ENCODE measurements at places on chromosomes 16 and 17.

- DNase-seq, result no peak
Measured at GRCh38 chr16:7601100-7601499, 268.5 kb downstream of the RBFOX1 start.

DNA sequence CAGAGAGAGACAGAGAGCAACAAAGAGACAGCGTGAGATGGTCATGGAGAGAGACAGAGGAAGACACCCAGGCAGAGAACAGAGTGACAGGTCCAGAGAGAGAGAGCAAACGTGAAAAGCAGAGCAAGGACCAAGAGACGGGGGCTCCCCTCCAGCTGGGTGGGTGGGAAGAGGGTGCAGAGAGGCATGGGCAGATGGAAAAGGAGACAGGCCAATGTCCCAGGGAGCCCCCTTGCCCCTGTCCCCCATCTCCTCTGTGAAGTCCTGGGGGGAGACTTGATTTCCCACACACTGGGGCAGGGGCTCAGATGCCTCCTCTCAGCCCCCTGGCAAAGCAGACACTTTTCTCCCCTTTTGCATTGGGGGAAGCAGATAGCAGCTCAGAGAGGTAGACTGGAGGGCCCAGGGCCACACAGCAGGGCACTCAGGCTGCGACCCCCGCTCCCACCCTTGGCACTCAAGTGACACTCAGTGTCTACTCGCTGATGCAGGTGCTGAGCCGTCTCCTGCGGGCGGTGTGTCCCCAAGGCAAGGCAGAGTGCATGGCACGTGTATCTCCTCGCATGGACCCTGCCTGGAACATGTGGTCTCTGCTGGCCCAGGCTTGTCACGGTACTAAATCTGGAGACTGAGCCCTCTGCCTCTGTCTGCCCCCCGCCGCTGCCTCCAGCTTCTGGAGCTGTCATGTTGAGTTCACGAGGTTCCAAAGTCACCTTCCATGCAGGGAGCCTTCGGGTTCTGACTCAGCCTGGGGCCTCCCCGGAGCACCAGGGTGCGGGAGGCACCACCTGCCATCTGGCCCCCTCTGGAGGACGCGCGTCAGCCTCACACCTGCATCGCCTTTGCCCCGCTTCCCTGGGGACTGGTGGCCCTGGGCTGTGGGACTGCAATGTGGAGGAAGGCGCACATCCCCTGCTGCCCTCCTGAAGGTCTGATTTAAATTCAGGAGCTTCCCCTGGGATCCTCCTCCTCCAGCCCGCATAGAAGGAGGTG, 215.9 kb upstream of the GSE1 start:
- DNase-seq, result peak; percentile 75

GRCh38 chr17:80564545-80564944, 19.9 kb downstream of the RPTOR start:
- no peak for DNase-seq

DNA sequence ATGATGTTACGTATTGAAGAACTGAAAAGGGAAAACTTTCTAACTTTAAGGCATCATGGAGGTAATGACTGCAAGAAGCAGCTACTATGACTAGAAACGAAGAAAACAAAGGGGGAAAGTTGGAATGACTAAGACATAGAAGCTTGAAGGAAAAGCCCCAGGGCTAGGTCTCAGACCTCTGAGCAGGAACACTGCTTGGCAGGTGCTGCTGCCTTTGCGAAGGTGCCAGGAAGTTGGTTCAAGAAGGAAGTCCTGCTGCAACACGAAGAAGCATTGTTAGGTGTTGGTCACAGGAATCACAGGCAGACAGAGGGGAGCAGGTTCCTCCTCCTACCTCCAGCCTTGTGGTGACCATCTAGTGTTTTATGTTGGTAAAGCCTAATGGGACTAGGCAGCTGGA, 48.1 kb upstream of the HS3ST4 start:
- DNase-seq, result no peak

DNA sequence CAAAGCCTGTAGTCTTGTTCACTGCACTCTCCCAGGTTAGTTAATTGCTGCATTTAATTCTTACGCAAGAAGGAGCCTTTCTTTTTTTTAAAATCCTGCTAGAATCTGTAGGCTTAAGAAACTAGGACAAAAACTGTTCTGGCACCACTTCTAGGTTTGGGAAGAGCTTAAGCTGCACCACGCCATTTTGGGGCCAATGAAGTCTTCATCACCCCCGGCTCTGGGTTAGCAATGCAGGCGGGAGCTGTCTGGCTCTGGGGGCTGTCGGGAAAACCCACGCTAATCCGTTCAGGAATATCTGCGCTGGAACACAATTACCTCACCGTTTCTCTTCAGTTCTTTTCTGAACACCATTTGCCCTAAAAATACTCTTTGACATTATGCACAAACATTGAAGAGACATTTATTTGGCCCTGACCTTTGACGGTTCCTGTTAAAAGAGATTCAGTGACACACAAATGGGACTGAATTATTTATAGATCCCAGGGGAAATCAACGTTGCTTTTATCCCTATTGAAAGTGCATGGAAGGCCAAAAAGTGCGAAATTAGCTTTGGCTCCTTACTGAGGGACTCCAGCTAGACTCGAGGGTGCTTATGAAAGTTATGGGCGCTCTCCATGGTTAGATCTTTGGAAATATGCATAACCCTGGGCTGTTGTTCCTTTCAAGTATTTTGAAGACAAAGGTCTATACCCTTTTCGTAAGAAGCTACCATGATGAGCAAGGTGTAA, 249.2 kb downstream of the HAPSTR1 start:
- DNase-seq, result no peak

GRCh38 chr17:44385287-44386181, 3.9 kb downstream of the ITGA2B start:
- DNase-seq, result peak; percentile 97

DNA sequence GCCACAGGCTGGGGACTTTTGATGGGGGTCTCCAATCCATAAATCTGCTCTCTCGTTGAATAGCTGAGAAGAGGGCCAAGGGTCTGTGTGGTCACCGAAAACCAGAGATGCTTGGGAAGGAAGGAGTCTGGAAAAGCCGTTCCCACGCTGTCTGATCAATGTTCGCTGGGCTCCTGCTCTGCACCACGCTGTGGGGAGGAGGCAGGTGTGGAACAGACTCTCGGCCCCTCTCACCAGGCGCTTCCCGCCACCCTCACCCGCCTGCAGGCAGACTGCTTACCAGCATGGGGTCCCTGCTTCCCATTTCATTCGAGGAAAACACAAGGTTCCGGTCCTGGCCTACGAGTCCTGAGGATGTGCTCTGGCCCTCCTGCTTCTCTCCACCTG, 702 bp upstream of the ALDH3A1 start:
- DNase-seq, result no peak

GRCh38 chr16:68503334-68503733, 35.8 kb upstream of the ZFP90 start:
- DNase-seq, result peak; percentile 51

DNA sequence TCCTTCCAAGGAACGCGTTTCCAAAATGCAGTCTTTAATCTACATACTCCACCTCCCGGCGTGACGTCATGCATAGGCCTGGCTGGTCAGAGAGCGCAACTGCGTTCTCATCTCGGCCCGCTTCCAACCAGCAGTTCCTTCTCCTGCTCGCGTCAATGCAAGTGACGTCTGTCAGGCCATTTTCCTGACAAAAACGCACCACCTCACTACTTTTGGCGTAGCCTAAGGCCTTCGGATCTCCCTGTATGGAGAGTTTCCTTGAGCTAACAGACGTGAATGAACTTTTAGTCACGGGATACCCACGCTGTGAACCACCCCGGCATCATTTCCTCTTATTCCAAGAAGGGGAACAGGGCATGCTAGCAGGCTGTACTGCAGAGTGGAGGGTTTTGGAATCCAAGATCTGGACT, 25.0 kb downstream of the TEX14 start:
- DNase-seq, result no peak

DNA sequence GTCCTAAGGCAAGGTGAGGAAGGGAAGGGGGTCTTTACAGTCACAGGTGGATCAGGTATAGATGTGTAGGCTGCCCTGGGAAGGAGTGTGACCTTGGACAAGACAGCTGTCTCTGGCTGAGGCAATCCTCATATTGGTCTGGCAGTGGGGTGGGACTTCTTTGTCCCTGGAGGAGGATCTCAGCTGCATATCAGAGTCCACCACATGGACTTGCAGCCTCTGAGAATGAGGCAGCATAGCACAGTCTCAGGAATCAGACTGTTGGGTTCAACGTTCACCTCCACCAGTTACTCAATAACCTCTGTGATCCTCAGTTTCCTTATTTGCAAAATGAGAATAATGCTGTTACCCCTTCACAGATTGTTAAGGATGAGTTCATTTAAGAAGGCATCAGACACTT, 33.4 kb downstream of the ACSM2A start:
- no peak for DNase-seq
